ENCODE measurements at places on chromosomes 4 and X.

DNA sequence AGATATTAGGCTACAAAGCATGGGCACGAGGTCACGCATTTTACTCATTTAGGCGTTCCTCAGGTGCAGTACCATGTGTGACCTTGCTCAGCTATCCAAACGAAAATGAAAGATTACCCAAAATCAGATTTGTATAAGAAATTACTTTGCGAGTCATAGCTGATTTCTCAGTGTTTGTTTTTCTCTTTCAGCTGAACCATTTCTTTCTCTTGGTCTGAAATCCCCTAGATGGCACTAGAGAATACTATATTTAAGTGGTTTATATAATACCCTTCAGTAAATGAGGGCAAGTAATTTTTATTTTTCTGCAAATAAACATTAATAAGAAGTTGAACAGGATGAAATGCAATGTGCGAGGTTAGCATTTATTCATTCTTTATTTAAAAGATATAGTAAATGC is 496.6 kb downstream of the STIM2 start:
- DNase-seq, result no peak

DNA sequence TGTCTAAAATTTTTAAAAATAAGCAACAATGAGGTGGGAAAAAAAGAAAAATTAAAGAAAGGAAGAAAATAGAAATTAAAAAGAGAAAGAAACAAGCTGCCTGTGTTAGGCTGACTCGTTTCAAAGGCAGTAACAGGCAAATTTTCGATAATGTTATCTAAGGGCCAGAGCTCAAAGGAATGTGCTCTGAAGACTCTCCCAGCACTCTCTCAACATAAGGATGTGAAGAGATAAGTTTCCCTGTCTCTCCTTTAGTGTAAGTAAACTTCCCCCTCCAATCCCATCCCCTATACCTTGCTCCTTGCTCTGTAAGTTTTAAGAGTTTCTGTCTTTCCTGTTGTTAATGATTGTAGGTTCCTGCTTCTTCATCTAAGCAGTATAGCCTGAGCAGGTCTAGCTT is 172.8 kb downstream of the TEX13C start:
- no peak for DNase-seq

DNA sequence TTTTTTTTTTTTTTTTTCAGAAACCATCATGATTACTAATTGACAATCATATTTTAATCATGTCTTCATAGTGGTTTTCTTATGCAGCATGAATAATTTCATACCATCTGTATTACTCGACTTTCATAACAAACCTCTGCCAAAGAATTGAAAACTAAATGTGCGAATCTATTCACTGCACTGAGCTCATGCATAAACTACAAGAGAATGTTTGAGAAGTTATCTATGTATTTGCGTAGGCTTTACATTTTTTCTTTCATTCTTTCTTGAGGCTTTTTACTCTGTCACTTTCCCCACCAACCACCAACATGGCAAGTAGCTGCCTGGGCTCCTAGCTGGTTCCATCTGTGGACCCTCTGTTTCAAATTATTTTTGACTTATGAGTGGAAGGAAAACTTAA is 1761.0 kb downstream of the STIM2 start:
- DNase-seq, result no peak

DNA sequence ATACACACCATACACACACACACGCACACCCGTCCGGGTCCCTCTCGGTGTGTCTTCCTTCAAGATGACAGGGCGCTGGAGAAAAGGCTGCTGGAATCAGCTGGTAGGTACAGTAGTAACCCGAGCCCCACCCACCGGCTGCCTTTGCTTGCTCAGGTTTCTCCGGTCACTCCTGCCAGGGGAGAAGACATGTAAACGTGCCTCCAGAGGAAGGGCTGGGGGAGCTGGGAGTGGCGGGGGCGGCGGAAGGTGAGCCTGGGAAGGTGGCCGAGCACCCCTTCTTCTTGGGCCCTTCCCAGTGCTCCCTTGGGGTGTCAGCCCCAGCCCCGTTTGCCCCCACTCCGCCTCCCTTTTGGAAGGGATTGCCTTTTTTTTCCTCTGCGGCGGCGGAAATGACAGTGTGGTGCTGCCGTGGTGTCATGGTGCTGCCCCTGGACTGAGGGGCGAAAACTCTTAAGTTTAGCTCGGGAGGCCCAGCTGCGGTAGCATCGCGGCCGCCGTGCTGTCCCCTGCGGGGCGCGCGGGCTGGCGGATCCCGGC is at the start of gene MID2:
TSS of gene MID2 (plus strand) at position 169 of the 540 bp plus-strand sequence. CDS start 561 bp downstream, outside the sequence.
- peak; percentile 68 for DNase-seq

GRCh38 chr4:15870921-15871664 is 67.4 kb downstream of the FGFBP1 start:
- DNase-seq, result no peak

DNA sequence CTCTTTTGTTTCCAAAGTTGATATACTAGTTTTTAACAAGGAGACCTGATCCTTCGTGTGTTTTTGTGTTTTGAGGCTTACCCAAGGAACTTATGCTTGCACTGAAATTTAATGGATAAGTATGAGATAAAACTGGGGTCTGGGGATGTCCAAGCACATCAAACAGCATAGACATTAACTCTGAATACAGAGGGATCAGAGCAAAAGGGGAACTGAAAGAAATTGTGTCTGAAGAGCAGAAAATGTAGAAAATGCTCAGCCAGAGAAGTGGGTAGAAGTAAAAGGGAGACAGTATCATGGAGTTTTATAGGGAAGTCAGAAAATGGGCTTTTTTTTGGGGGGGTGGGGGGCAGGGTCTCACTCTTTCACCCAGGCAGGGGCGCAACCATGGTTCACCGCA is 695.4 kb downstream of the ARAP2 start:
- DNase-seq, result no peak

DNA sequence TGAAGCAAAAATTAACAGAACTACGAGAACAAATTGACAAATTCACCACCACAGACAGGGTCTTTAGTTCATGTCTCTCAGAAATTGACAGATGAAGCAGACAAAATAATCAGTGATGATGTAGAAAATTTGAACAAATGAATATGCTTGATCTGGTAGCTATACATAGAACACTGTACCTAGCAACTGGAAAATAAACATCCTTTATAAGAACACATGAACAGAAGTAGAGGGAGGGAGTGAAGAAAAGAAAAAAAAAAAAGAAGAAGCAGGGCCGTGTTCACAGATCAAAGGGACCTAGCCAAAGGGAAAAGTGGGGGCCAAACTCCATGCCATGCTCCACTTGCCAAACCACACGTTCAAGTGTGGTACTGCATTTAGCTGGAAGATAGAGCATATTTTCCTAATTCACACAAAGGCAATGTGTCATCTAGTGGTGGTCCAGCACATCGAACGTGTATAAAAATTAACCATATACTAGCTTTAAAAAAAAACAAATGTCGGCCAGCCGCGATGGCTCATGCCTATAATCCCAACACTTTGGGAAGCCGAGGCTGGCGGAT is 5.6 kb upstream of the THOC2 start:
- DNase-seq, result no peak

GRCh38 chr4:55610381-55610780 is 18.3 kb upstream of the PDCL2 start:
- no peak for DNase-seq

DNA sequence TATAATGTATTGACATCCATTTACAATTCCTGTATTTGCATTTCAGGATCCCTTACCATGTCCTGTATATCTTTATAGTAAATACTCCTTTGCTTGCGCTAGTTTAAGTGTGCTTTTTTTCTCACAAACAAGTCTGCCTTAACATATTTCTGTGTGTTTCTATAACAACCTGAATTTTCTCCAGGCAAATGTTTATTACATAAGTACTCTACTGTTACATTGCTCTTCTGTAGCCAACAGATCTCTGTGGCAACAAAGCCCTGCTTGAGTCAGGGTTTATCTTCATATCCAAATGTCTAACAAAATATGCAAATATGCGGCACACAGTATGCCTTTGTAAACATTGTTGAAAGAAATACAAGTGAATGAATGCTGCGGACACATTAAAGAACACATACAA is 625.5 kb downstream of the TLL1 start:
- DNase-seq, result no peak

GRCh38 chrX:135114392-135114791 is 5.9 kb downstream of the ETDB start:
- no peak for DNase-seq

DNA sequence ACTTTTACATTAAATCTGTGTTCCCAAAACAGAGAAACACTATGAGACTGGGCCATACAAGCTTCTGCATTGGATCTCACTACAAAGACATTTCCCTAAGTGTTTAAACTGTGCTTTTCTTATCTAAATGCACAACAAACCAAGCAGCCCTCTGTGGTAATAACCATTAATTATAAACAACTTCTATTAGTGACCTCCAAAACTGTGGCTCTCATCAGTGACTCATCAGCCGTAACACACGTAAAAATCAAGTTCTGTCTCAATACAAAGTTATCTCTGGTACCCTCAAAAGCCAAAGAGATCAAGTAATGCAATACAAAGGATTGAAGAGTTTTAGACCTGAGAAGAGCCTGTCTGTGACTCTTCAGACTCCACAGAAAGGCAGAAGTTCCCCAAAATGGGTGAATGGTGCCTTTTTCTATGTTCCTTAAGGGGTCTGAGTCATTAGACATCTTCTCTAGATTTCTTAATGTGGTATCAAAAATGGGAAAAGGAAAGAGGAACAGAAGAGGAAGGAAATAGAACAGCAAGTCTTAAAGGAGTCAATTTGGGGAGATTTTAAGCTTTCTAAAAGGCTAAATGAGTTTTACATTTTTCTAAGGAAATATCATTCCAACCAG is 189.8 kb upstream of the PPP1R2C start:
- no peak for DNase-seq

- DNase-seq, result no peak
These were observed 780.6 kb downstream of the FAM133A start for GRCh38 chrX:94454606-94455005.

GRCh38 chrX:68433981-68434299 is 645 bp upstream of the OPHN1 start:
- no peak for DNase-seq

DNA sequence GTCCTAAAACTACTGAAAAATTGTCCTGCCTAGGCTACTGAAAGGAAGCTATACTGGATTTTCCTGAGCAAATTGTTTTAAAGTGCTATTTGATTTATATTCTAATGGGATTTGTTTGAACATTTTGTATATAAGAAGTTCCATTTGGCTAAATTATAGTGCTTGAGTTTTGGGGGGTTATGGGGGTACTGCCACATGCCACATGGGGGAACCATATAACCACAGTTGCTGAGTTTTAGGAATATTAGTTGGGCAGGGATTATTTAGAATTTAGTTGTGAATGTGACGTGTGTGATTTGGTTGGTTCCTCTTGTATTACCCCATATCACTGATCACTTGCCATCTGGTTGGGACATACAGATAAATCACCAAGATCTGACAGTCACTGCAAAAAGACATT is 224.5 kb upstream of the TAPT1 start:
- no peak for DNase-seq

DNA sequence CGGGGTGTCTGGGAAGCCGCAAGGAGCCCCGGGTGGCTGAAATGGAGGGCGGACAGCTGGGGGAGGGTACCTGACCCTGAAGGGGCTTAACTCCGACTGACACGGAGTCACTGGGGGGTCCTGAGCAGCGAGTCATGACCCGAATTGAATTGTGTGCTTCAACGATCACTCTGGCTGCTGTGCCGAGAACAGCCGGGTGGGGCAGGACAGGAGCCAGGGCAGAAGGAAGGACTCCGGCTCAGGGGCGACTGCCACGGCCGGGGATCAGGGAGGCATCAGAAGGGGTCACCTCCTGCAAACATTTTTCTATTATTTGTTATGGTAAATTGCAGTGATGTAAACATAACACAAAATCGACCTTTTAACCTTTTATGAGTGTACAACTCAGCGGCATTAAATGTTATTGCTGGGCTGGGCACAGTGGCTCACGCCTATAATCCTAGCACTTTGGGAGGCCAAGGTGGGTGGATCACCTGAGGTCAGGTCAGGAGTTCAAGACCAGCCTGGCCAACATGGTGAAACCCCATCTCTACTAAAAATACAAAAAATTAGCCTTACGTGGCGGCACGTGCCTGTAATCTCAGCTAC is 21.6 kb downstream of the ZFYVE28 start:
- DNase-seq, result no peak
